ENCODE measurements at places on chromosomes 2 and 18. TPM values are rescaled to one million over a fixed set of nuclear protein-coding genes. Genes with fewer than 3 reads are reported as not detected.
A peak's percentile ranks its signal among the peaks of the same experiment; 100 is the strongest.

The CYP26B1 gene
- not detected for total RNA-seq

The SLC9A4 gene
- 0.12 TPM for total RNA-seq

The ABCG8 gene
- total RNA-seq, result not detected

GRCh38 chr2:172215172-172215935 lies 112.7 kb upstream of the DLX2 start:
- no peaks in the 10 kb centered on the region for H3K27me3 ChIP-seq
- peaks cover 3% of the 10 kb centered on the region for H3K36me3 ChIP-seq
- DNase-seq, result no peak
- H3K4me3 ChIP-seq, result no peak overlapping the region
- H3K4me1 ChIP-seq, result peaks cover 12% of the 10 kb centered on the region

DNA sequence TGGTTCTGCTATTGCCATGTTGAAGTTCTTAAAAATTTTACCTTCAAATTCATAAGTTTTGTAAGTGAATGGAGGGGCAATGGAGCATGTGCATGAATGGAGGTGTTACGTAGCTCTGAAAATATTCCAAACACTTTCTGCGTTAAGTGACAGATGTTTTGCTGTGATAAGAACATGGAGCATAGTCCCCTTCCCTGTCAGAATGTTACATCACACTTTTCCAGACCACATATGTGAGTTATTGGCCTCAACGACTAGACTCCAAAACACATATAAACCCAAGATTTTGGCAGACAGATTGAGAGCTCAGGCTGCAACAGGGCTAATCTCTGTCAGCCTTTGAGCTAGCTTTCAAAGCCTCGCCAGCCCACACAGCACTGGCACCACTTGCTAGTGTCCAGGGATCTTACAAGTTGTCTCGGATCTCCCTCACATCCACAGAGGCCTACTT lies 27.2 kb upstream of the MFSD6 start:
- no peak overlapping the region for H3K4me3 ChIP-seq
- no peaks in the 10 kb centered on the region for H3K27me3 ChIP-seq
- DNase-seq, result no peak
- no peaks in the 10 kb centered on the region for H3K36me3 ChIP-seq
- no peak overlapping the region for H3K27ac ChIP-seq

DNA sequence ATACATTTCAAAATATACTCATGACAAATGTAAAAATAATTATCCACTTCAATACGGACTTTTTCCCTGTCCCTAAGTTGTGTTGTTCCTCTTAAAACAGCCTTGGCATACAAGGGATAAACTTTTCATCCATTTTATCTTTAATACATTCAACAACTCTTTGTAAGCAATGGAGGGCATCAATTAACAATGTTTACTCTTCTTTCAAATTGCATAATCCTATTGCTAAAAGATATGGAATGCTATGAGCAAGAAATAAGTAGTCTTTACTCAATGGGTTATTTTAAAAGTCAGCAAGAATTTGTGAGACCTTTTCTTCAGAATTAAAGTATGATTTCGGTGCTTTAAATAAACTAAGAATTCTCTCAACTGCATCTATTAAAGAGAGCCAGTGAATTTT lies 41.9 kb downstream of the SCN9A start:
- peak overlapping the region; percentile 3 for H3K4me3 ChIP-seq
- H3K27ac ChIP-seq, result no peak overlapping the region
- no peaks in the 10 kb centered on the region for H3K36me3 ChIP-seq
- H3K4me1 ChIP-seq, result no peaks in the 10 kb centered on the region

GRCh38 chr2:125095826-125096225 lies 1070.7 kb downstream of the CNTNAP5 start:
- no peaks in the 10 kb centered on the region for H3K27me3 ChIP-seq
- no peaks in the 10 kb centered on the region for H3K4me1 ChIP-seq
- H3K36me3 ChIP-seq, result no peaks in the 10 kb centered on the region

- no peak overlapping the region for H3K4me3 ChIP-seq
- DNase-seq, result no peak
- H3K36me3 ChIP-seq, result peaks cover 2% of the 10 kb centered on the region
- no peak overlapping the region for H3K27ac ChIP-seq
- no peaks in the 10 kb centered on the region for H3K27me3 ChIP-seq
- peaks cover 6% of the 10 kb centered on the region for H3K4me1 ChIP-seq
These were observed 66.6 kb upstream of the ZNF397 start for GRCh38 chr18:35174093-35174731.

All from T-helper 17 cell (primary cell).